ENCODE measurements at places on chromosomes 2 and 18.

DNA sequence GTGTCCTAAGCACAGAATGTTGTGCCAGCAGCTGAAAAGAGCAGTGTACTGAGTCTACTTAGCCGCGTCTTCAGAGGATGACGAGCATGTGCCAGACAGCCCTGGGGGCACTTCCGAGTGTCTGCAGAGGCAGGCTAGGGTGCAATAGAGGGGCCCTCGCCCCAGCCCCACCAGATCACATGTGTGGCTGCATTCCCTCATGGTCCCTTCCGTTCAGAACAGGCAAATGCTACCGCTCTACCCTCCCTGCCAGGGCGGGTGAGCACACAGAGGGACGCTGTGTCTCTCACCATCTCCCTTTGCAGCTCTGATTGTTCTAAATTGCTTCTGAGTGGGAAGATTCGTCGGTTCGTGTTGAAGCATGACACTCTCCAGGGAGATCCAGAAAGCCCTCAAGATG, 212.2 kb upstream of the RAB12 start:
- DNase-seq, result no peak

- DNase-seq, result no peak
Measured at GRCh38 chr2:67486041-67486796, 89.1 kb downstream of the ETAA1 start.

DNA sequence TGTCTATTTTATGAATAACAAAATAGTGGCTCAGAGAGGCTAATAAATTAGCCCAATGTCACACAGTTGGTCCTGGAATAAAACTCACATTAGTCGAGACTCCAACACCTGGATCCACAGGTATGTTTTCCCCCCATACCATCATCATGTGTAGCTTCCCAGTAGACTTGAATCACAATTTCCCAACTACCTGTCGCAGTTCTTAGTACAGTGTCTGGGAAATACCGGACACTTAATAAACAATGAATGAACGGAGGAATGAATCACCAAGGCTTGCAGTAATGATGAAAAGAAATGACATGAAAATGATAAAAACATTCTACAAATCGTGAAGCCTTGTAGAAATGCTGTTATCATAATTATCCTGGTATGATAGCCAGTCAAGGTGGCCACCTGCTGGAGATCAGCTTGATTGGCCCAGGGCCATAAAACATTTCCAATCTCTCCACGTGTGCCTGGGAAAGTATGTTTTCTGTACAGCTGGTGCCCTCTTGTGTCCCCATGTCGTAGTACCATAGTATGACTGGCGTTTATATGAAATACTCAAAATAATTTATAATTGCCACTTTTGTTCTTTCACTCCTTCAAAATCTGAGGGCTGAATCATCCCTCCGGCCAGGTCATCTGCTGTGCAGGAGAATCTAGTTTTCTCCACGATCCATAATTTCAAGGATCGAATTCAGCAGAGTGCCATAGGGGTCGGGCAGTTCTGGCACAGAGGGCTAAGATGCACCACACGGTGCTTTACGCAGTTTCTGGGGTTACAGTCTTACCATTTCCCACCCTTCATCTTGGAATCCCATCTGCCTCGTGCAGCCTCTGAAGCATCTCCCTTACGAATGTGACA, 95.4 kb downstream of the LAMA1 start:
- no peak for DNase-seq

- DNase-seq, result no peak
Measured at GRCh38 chr2:48461721-48462120, 68.2 kb upstream of the STON1 start.

DNA sequence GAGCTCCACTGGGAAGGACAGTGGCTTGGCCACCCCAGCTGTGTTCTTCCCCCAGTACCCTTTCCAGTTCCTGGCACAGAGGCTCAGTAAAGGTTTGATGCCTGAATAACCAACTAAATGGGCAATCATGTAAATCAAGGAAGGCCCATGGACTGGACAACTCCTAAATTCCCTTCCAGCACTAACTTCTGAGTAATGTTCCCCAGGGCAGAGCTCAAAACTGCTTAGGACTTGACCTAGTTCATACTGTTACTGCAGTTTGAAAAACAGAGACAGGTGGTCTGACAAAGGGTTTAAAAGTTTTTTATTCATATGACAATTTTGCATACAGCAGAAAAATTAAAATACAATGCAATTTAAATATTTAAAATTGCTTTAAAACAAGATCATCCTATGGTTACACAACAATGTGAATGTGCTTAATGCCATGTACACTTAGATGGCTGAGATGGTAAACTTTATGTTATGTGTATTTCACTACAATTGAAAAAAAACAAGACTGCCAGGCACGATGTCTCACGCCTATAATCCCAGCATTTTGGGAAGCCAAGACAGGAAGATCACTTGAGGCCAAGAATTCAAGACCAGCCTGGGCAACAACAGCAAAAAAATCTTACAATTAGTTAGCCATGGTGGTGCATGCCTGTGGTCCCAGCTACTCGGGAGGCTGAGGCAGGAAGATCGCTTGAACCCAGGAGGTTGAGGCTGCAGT, 26.2 kb downstream of the PCBP1 start:
- no peak for DNase-seq

DNA sequence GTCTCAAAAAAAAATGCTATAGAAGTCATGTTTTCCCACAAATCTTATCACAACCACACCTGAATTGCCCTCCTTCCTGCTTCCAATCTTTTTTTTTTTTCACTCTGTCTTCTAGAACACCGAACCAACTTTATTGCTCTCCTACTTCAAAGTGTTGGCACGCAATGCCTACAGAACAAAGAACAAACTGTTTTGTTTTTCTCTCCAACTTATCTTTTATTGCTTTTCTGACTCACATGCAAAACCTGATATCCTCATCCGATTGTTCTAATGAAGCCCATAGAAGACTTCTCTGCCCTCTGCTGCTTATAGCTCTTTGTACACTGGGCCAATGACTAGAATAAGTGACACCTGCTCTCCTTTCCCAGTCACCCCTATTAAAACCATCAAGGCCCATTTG, 602.8 kb downstream of the EPHA4 start:
- DNase-seq, result no peak

All from ecto neural progenitor cell (in vitro differentiated cells).